MG63 (cell line): ENCODE measurements at places on chromosomes 1 and 21. TPM values are rescaled to one million over a fixed set of nuclear protein-coding genes. Genes with fewer than 3 reads are reported as not detected.

- DNase-seq, result no peak
Observed at GRCh38 chr1:85615586-85616363, 35.2 kb downstream of the CCN1 start.

GRCh38 chr1:231883382-231883781 lies 256.8 kb downstream of the DISC1 start:
- no peak for DNase-seq

GRCh38 chr1:181392613-181393220 lies 90.6 kb upstream of the CACNA1E start:
- no peak for DNase-seq

Gene KIF17
- total RNA-seq, result 0.03 TPM in 1 of 2 replicates, not detected in the other

GRCh38 chr1:107940701-107941100 lies 24.3 kb downstream of the VAV3 start:
- no peak for DNase-seq

DNA sequence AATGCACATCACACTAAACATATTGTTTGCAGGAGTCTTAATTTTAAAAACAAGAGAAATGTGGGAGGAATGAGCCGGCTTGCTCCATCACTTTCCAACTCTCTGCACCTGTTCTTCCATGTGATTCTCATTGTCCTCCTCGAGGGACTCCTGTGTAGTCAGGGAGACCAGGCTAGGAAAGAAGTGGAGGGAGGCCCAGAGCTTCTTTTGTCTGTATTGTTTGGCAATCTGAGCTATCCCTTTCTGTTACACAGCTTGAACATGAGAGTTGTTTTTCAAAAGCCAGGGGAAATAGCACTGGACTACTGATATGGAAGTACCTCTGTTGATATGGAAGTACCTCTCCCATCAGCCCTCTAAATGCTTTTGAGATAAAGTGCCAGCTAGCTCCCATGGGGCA lies 18.8 kb upstream of the LRRC8D start:
- no peak for DNase-seq

Gene CNTN2
- total RNA-seq, result not detected in 2 replicates

- no peak for DNase-seq
Observed at GRCh38 chr1:168766568-168766967, 37.6 kb upstream of the DPT start.

DNA sequence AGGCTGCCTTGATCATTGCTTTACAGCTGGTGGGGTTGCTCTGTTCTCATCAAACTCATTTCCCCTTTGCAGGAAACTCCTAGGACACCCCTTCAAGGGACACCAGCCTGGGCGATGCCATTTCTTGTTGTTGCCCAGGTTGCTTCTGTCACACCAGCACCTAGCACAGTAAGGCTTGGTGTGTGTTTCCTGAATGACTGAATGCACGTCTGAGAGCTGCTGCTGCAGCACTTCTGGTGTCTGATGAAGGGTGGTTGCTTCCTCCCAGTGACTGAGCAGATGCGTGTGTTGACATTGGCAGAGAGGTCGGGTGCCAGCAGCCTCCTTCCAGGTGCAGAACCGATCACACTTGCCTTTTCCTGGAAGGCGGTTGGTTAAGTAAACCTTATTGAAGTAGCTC lies 477.4 kb downstream of the CAMTA1 start:
- no peak for DNase-seq

Gene UBE4B
- 13.5 and 15.0 TPM in 2 replicates for total RNA-seq

Gene SPATA17
- 0.35 and 3.4 TPM in 2 replicates for total RNA-seq

DNA sequence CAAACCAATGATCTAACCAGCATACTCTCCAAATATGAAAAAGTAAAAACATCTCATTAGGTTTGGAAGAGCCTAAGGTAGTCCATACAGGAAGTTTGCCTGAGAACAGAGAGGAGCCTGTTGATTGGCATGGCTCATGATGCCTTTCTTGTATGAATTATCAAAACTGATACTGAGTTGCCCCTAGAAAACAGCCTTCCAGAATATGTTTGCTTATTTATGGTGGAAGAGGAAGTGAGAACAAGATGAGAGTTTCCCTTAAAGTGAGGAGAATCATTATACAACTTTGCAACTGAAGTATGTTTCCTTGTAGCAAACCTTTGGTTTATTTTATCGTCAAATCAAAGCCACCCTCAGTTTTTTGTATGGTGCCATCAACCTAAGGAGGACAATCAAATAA lies 23.8 kb upstream of the KIAA1614 start:
- no peak for DNase-seq

Gene MACO1
- 22.6 and 25.8 TPM in 2 replicates for total RNA-seq

DNA sequence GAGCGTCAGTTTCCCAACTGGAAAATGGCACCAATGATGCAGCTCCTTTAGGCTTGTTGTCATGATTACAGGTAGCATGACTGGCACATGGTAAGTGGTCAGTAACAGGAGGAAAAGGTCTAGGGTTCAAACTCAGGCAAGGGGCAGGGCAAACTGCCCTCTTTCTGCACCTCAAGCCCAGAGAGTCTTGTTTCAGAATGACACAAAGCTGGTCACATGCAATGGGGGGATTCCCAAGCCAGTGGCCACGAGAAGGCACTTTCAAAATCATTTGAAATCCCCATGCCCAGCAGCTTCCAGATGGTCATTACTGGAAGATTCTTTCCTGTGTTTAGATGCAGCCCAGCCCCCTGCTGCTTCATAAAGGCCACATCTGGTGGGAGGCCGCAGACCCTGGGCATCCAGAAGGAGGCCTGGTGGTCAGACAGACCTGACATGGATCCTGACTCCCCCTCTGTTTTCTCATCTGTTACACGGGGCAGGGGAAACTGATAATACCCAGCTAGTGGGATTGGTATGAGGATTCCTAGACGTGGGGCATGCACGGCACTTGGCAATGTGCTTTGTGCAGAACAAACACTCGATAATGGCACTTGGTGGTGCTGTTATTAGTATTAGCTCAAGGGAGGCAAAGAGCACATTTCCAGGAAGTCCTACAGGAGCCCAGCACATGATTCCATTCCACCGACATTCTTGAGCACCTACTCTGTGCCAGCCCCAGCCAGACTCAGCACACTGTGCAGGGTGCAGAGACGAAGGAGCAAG lies 6.9 kb upstream of the PLA2G2D start:
- no peak for DNase-seq

- no peak for DNase-seq
Observed at GRCh38 chr1:200493344-200493743, 83.5 kb upstream of the ZNF281 start.

Gene MATN1
- total RNA-seq, result not detected in 2 replicates

Gene LRRC71
- not detected in 2 replicates for total RNA-seq

- no peak for DNase-seq
Observed at GRCh38 chr1:36728846-36729245, 246.1 kb upstream of the CSF3R start.

DNA sequence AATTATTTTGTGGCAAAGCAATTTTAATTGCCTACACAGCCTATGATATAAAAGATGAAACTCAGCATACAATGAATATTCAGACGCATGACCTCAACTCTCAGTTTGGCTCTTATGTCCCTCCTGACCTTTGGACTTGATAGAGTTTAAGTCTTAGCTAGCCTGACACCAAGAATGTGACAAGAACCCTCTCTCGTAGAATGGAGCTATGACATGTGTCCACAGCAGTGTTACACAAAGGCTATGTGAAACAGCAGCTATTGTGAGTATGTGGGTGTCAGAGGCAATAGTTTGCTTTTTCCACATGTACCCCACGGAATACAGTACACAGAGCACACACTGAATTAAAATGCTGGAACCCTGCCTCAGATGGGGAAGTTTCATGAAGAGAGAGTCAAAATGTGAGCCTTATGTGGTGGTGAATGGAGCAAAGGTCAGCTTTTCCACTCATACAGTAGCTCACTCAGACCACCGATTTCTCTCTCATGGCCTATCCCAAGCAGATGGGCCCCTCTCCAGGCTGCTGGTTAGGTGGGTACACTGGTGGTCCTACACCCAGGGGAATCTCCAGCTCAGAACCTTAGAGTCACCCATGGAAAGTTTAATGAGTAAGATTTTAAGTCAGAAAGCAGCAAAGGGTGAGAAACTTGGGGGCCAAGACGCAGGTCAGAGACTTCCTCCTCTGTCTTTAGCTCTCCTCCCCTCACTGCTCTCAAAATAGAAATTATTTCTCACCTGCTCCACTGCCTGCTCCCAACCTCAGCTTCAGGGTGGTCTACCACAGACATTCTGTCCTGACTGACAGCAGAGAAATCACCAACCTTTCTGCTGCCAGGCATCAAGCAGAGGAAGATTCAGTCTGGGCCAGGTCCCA lies 10.1 kb upstream of the XCL2 start:
- DNase-seq, result no peak

Gene CELA3B
- not detected in 2 replicates for total RNA-seq

Gene OLIG1
- not detected in 2 replicates for total RNA-seq

Gene CFHR4
- not detected in 2 replicates for total RNA-seq

Gene KCNQ4
- total RNA-seq, result not detected in 2 replicates

Gene LMNA
- 1,337 and 1,568 TPM in 2 replicates for total RNA-seq

Gene DNASE2B
- not detected in 2 replicates for total RNA-seq

DNA sequence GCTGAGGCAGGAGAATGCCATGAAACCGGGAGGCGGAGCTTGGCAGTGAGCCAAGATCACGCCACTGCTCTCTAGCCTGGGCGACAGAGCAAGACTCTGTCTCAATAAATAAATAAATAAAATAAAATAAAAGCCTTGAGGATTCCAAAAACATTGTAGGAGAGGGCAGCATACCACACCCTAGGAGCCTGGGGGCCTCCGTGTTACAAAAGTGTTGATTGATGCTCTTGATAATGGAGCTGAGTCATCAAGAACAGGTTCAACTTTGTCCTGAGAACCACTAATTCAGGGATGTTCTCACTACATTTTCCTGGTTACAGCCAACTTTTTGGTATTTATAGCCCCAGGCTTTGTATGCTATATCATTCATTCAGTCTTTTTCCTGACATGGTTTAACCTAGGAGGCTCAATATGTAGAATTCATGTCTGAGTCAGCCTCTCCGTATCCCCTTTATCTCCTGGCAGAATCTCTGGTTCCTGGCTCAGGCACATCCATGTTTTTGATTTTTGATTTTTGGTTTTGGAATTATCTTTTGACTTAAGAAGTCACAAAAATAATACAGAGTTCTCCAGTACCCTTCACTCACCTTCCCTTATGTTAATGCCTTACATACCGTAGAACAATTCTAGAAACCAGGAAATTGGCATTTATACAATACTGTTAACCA lies 69.4 kb downstream of the LRRC8D start:
- peak; percentile 10 for DNase-seq

Gene CDK18
- 0.89 and 3.0 TPM in 2 replicates for total RNA-seq

Gene CHIA
- total RNA-seq, result not detected in 2 replicates

Gene PIK3C2B
- 2.8 and 3.4 TPM in 2 replicates for total RNA-seq

- DNase-seq, result no peak
Observed at GRCh38 chr1:2148691-2149090, 45.9 kb downstream of the FAAP20 start.

DNA sequence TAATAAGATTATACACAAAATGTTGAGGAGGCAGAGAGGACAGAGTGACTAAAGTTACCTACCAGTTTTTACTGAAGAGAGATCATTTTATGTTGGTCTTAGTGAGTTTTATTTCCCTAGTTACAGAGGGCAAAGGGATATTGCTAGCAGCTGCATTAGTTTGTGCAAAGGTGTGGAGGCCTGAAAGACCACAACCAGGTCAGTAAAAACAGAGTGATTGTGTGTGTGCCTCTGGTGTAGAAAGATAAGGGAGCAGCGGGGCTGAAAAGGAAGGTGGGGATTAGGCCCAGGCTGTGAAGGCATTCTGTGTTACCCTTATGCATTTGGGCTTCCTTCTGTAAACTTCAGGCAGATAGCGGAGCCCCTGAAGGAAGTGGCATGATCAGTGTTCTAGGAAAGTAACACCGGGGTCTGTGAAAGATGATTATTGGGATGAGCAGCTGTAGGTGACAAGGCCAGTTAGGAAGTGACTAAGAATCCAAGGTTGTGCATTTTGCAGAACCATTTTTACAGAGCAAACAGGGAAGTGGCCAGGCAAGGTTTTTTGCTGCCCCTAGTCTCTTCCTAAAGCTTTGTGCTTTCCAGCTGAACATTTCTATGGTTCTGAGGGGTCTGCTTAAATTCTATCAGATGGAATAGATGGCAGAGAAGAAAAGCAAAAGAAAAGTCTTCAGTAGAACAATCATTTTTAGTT lies 3.7 kb downstream of the GADD45A start:
- no peak for DNase-seq

- DNase-seq, result no peak
Observed at GRCh38 chr1:226772446-226773139, 33.5 kb upstream of the ITPKB start.

Gene CD1B
- not detected in 2 replicates for total RNA-seq

GRCh38 chr1:204960306-204961125 lies 82.5 kb upstream of the CNTN2 start:
- no peak for DNase-seq

Gene TSPEAR
- not detected in 2 replicates for total RNA-seq

GRCh38 chr1:46942086-46942485 lies 810 bp upstream of the CYP4A11 start:
- no peak for DNase-seq

Gene AUNIP
- 10.3 and 20.6 TPM in 2 replicates for total RNA-seq

- no peak for DNase-seq
Observed at GRCh38 chr1:27342391-27342777, 562 bp downstream of the SYTL1 start.

GRCh38 chr1:22860883-22861385 lies 111.7 kb downstream of the LACTBL1 start:
- no peak for DNase-seq
